ENCODE measurements at places on chromosomes 4 and X.

DNA sequence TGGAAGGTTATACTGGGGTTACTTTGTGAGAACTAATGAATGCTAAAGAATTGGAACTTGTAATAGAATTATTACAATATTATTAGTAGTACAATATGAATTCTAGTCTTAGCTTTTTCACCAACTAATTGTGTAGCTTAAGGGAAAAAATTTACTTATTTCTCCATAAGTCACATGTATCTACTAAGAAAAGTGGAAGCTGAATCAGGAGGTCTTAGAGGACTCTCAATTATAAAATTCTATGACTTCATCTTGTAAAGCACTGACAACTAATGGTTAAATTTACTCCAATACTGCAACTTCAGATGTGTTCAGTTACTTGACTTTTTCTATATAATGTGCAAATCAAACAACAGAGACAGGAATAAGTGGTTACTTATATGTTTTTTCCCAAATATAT is 899 bp upstream of the TMPRSS11D start:
- no peak for DNase-seq

- DNase-seq: peak; percentile 32
These were observed 10.3 kb downstream of the RTL5 start for GRCh38 chrX:72121383-72121782.

- DNase-seq: no peak
These were observed 50.8 kb upstream of the EDNRA start for GRCh38 chr4:147430111-147430510.

- DNase-seq: no peak
These were observed 474.0 kb upstream of the NDST3 start for GRCh38 chr4:117560329-117560728.

DNA sequence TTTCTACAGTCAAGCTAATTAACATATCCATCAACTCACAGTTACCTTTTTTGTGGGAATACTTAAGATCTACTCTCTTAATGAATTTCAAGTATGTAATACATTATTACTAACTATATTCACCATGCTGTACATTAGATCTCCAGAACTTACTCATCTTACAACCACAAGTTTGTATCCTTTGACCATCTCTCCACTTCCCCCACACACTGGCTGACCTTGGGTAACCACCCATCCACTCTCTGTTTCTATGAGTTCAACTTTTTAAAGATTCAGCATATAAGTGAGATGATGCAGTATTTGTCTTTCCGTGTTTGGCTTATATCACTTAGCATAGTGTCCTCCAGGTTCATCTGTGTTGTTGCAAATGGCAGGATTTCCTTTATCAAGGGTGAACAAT is 30.5 kb upstream of the MAGED1 start:
- no peak for DNase-seq

DNA sequence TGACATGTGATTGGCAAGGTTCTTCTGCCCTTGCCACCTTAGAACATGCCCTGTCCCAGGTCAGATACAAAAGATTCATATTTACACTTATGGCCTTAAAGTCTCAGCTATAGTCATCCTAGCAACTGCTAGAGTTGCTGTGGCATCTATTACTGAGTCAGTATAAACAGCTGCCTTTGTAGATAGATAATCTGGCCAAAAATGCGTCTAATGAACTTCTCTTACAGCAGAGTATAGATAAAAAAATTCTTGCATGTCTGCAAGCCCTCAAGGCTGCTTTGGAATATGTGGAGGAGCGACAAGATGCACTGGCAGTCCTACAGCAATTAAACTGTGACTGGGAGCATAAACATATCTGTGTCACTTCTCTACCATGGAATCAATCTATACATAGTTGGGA is 1209.7 kb upstream of the PABPC4L start:
- no peak for DNase-seq

DNA sequence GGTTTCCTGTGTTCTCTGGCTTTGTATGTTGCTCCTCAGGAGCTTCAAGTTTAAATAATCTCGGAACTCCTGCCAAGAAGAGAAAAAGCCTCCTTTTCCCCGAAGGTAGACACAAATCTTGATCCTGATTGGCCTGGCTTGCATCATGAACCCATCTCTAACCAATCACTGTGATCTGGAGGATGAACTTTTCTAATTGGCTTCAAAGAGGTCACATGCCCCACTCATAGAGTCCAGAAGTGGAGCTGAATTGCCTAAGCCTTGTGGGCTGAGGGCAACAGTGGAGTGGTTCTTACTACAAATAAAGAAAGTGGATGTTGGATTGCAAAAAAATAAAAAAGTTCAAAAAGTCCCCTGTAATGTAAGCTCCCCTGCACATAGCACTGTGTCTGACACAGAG is 245.9 kb downstream of the MID1IP1 start:
- DNase-seq: no peak

DNA sequence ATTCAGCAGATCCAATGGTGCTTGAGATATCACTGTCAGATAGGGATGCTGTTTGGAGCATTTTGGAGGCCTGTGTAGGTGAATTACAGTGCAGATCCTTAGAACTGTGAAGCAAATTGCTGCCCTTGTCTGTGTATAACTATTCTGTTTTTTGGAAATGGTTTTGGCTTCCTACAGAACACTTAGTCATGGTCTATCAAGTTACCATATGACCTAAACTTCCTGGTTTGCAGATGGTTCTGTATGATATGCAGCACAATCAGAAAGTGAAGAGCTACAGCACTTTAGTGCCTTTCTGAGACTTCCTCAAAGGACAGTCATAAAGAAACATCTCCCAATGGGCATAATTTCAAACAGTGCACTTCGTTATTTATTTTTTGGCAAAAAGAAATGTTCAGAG is 688.6 kb downstream of the SH3BGRL start:
- DNase-seq: no peak

GRCh38 chr4:161178310-161178709 is 985.5 kb downstream of the FSTL5 start:
- no peak for DNase-seq

GRCh38 chr4:98289375-98289774 is 28.2 kb downstream of the RAP1GDS1 start:
- DNase-seq: no peak

DNA sequence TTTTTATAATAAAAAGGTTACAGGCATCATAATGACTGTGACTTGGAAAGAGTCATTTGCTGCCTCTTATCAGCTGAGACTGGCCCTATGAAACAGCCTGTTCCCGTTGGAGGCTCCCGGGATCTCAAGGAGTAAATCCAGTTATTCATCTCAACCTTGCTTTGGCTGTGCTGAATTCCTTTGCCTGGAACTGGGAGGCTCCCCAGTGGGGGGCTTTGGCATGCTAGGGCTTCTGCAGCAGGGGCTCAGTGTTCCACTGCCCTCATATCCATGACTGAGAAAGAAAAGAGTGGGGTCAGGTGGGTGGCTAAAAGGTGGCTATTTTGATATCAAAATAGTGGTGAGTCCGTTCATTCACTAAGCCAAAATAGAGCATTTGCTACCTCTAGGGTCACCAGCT is 71.2 kb downstream of the TRPC5 start:
- no peak for DNase-seq

- no peak for DNase-seq
These were observed 529.4 kb upstream of the AMOT start for GRCh38 chrX:113370006-113370405.

DNA sequence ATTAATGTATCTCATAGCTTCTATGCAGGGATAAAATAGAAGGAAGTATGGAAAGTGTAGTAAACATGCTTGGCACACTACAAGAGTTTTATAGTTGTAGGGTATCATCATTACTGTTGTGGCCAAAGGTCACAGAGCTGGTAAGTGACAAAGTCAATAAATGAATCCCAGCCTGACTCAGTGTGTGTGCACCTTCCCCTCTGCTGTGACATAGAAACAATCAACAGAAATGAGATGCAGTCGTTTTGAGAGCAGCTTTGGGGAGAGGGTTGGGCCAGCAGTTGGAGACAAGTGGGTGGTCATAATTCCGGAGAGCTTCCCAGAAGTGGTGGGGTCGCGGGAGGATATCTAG is 82.4 kb upstream of the RBPJ start:
- DNase-seq: no peak

GRCh38 chr4:118992149-118992548 is 103.5 kb downstream of the SYNPO2 start:
- no peak for DNase-seq

DNA sequence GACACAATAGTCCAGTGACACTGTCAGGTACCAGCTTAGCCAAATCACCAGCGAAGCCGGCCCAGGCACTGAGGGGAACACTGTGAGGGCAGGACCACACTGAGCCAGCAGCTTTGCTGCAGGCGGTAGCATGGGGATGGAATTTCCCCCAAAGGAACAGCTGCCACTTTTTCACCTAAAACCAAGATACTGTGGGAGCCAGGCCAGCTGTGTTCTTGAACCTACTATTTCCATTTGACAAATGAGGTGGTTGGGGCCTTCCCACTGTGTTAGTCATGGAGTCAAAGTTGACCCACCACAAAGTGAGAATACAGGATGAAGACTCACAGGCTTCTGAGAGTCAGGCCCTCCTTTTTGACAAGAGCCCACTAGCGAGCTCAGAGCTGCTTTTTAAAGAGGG is 70.7 kb upstream of the SH3RF1 start:
- no peak for DNase-seq

- DNase-seq: peak; percentile 52
These were observed 9.1 kb upstream of the FAM149A start for GRCh38 chr4:186095406-186095805.

DNA sequence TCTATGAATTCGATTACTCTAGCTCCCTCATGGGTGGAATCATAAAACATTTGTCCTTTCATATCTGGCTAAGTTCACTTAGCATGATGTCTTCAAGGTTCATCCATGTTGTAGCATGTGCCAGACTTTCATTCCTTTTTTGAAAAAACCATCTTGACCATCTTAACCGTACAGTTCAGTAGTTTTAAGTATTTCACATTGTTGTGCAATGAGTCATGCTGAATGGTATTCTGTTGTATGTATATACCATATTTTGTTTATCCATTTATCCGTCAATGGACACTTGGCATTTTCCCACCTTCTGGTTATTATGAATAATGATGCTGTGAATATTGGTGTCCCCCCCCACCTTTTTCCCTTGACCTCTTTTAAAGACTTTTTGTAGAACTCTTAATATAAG is 72.4 kb upstream of the TLR2 start:
- DNase-seq: no peak

DNA sequence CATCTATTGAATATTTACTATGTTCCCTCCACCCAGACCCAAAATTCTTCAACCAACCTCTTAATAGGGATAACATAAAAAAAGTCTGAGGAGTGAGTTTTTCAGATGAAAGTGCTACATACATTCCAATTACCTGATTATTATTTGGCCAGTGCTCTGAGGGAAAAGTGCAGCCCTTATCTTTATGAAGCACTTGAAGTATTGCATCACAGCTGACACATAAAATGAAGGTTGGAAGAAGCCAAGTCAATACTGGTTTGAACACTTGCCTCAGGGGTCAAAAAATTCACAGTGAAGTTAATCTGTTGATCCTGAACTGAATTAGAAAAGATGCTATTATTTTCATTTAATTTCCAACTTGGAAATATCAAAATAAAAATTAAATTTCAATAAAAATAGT is 498.9 kb downstream of the INPP4B start:
- no peak for DNase-seq

- no peak for DNase-seq
These were observed 90.5 kb upstream of the RAPGEF2 start for GRCh38 chr4:159012381-159012780.

DNA sequence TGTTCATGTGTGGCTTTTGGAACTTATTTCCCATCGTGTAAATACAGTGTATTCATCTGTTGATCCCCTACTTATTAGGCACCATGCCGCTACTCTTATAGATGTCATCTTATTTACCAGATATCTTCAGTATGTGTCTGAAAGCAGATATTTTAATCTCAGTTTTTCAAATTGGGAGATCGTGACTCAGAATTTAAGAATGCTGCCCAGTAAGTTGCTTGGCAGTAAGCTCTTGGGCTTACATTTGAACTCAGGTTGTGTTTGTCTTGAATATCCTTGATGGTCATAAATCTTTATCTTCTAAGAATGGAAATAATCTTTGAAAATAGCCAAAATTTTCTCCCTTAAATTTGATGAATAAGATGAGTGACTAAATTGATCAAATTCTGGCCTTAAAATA is 45.9 kb upstream of the RPA4 start:
- DNase-seq: no peak

DNA sequence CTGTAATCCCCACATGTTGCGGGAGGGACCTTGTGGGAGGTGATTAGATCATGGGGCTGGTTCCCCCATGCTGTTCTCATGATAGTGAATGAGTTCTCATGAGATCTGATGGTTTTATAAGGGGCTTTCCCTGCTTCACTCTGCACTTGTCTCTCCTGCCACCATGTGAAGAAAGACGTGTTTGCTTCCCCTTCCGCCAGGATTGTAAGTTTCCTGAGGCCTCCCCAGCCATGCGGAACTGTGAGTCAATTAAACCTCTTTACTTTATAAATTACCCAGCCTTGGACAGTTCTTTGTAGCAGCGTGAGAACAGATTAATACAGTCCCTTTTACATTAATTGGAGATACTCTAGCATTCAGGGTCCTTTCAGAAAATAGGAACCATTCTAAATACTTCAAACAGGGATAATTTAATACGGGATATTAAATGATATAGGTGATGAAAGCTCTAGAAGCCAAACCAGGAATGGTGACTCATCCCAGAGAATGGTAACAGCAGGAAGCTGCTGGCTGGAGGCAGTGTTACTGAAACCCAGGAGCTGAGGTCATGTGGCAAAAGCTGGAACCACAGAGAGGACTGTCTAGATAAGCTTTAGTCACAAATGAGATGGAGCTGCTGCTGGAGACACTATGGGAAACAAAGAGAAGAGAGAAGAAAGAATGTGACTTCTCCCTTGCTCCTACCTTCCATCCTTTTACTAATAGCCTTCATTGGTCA is 57.3 kb downstream of the GSTCD start:
- DNase-seq: peak; percentile 53

DNA sequence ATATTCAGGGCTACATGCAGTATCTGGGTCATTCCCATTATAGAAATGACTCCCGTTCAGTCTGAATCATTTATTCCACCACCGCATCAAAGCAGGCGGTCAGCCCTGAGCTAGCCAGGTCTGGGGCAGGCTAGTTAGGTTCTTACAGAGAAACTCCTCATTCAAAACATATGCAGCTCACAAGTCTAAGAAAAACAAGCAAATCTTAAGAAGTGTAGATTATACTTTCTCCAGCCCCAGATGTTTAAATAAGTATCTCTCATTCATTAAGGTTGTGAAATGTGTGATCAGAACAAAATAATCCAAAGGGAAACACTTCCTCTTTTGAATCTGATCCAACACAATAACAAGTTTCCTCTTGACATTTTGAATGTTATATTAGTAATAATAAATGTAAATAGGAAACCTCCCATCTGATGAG is 441.9 kb downstream of the INPP4B start:
- peak; percentile 63 for DNase-seq

DNA sequence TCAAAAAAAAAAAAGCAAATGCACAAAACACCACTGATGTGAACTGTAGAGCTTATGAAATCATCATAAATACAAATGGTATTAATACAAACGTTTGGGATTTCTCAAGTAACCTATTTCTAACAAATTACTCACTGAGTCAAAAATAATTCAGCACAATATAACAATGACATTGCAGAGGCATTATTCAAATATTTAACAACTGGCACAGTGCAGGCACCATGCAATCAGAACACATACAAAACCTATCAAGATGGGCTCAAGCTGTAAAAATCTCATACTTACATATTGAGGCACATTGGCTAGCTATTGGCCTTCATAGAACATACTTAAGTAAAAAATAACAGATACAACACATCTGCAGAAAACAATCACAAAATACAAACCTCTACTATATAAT is 81.1 kb downstream of the LRBA start:
- DNase-seq: no peak

Data from adrenal gland (tissue), 19 donors.